ENCODE measurements at places on chromosomes 4 and X.

DNA sequence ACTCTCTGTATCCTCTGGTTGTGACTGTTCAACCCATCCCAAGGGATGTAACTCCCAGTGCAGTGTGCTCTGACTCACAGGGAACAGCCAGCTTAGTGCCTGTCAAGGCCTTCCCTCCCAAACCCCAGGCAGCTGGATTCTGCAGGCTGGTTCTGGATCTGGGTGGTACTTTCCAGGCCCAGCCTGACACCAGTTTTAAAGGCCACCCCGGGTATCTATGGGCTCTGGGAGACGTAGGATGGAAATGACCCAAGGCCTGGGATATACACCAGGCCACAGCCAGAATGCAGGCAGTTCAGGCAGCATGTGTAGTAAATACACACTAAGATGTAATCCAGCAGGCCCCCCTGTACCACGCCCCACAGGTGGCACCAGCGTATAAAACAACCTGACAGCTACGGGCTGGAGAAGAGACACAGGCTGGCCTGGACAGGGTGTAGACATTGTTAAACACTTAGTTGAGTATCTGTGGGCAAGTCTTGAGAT lies 64.2 kb downstream of the SPINK2 start:
- DNase-seq, result no peak

DNA sequence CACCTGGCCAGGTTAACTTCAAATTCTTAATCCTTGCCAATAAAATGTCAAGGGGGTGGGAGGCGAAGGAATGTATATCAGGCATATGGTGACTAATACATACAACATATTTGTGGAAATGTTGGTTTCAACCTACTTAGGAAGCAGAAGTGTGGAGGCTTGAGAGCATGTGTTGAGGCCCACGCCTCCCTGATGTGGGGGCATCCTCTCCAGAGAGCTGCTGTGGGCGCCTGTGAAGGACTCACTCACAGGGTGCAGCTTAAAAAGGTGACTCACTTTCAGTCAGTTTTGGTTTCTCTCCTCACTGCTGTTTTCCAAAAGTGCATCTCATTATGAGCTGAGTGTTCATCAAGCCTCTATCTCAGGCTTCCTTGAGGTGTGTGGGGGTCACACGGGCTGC lies 27.5 kb downstream of the LNX1 start:
- DNase-seq, result no peak

- no peak for DNase-seq
Observed at GRCh38 chrX:46247456-46247855, 297.8 kb downstream of the ZNF674 start.

DNA sequence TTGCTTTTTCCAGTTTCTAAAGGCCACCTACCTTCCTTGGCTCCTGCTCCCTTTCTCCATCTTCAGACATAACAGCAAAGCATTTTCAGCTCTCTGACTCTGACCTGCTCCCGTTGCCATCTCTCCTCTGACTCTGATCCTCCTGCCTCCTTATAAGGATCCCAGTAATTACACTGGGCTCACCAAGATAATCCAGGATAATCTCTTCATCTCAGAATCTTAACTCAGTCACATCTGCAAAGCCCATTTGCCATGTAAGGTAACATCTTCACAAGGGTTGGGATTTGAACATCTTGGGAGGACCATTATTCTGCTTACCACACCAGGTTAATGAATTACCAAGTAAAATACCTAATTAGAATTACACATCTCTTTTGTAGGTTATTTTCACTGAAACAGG lies 41.3 kb upstream of the MAGED1 start:
- no peak for DNase-seq

DNA sequence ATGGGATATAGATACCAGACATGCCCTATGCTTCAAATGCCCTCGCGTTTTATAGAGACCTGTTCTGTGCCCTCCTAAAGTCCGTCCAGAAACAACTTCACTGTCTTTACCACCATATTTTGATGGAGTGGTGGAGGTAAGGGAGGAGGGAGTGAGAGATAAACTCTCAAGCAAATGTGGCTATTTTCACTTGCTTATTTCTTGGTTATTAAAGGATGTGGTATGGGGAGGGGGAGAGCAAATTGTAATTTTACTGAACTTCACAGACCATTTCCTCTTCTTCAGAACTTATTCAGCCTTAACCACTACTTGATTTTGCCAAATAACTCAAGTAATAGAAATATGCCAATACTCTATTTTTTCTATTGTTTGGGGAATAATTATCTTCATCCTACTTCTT lies 31.5 kb downstream of the GPR174 start:
- DNase-seq, result no peak

DNA sequence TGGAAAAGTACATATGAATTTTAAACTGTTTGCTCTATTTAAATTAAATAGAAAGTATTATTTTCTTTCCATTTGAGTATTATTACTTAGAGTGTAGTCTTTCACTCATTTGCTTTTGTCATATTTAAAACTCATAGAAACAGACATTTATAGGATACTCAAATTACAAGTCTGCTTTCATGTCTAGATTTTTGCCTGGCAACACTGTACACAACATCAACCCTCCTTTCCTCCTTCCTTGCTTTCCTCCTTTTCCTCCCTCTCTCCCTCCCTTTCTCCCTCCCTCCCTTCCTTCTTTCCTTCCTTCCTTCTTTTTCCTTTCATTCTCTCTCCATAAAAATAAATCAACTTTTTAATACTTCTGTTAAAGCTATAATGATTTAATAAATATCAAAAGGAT lies 2361.2 kb downstream of the ARAP2 start:
- no peak for DNase-seq

- no peak for DNase-seq
Observed at GRCh38 chr4:57039345-57039744, 60.6 kb downstream of the POLR2B start.
